ENCODE measurements at places on chromosomes 1 and 21.

DNA sequence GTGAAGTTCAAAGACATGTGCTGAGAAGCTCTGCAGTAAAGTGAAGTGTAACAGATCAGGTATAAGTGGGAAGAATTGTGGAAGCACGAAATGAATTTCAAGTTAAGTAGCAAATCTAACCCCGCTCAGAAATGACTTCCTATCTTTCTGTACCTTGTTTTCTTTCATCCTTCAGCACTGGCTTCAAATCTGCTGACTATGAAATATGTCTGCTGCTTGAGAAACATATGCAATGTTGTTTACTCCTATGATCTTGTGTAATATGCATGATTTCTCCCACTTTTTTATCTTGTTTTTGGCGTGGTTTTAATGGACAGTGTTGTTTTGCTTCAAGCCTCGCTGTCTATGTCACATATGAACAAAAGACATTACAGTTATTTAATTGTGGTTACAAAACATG is 545.3 kb upstream of the NCAM2 start:
- DNase-seq: peak; percentile 1

- peak; percentile 75 for DNase-seq
Measured at GRCh38 chr1:164772635-164773034, 213.7 kb downstream of the PBX1 start.

DNA sequence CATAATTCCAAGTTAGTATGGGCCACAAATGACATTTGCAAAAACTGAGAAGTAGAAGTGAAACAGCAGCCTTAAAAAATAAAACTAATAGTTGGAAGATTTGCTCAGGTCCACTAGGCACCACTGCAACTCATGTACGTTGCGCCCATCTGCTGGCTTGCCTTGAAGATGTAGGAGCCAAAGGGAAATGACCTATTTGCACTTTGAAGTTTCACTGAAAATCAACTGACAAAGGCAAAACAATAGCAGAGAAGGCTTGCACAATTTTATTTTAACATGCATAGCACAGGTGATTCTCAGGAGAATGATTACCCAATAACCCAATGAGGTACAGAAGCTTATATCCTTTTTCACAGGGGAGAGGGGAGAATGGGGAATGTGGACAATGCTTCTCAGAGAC is 170.1 kb upstream of the USP25 start:
- no peak for DNase-seq

- no peak for DNase-seq
Measured at GRCh38 chr1:200869753-200870391, 2.9 kb upstream of the GPR25 start.

- DNase-seq: no peak
Measured at GRCh38 chr1:21666576-21667320, 2.4 kb downstream of the RAP1GAP start.

Measured in left lung (tissue), 14 donors.